ENCODE measurements at places on chromosomes 7 and 10.
A peak's percentile ranks its signal among the peaks of the same experiment; 100 is the strongest.

DNA sequence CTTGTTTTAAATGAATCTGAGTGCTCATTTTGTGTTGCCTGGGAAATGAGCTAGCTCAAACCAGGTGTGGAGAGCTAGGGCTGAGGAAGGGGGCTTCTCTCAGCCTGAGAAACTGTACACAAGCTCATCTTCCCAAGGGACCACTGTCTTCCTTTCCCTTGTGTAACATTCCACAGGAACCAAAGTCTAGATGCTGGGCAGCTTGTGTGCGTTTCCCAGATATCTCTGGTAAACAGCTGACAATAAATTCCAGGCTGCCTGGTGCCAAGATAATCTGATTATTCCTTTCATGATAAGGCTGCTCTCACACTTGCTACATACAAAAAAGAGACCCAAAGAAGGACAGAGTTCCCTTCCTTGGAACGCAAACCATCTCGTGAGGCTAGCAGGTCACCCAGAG lies 33.1 kb upstream of the MKLN1 start:
- DNase-seq = no peak

GRCh38 chr7:100469227-100470044 lies 5.4 kb upstream of the SPACDR start:
- DNase-seq = peak; percentile 48

- DNase-seq = no peak
Observed at GRCh38 chr7:105157278-105157677, 143.3 kb downstream of the KMT2E start.

DNA sequence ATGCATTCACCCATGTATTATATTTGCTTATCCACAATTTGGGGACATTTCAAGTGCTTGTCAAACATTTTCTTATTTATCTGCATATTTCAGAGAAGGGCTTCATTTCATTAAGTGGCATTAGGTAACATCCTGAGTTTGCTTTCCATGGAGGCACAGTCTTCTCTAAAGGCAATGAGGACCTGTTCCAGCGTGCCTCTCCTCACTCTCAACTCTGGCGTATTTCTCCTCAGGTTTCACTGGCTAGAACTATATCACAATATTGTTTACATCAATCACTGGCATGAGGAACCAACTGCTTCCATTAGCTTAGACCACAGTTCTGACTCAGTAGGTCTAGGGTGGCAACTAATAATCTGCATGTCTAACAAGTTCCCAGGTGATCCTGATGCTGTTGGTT lies 177.2 kb downstream of the TAX1BP1 start:
- no peak for DNase-seq

DNA sequence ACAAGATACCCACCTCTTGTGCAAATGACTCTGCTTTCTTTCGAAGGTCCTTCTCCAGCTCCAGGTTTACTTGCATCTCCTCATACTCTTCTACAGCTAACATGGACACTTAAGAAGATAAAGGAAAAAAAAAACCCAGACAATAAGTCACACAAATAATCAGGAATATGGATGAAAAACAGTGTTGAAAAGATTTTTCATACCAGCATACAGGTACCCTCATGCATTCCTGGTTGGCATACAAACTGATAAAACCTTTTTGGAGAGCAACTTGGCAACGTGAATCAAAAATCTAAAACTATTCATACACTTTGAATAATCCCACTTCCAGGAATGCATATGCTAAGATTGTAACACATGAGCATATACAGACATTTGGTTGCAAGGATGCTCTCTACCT lies 60.1 kb downstream of the SHTN1 start:
- no peak for DNase-seq

DNA sequence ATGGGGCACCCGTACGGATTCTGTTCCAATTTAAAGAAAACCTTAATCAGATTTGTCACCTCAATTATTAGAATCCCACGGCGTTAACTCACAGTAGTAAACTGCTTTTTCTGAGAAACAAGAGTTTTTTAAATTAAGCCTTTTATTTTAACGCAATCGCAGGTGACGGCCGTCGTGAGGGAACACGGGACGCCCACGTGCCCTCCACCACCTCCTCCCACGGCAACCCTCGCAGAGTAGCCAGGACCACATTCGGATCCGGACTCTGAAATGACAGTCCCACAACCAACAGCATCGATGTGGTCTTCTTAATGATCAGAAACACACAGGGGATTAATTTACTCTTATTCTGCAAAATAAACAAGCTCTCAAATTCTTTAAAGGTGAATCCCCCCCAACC lies 22.0 kb upstream of the GPR146 start:
- no peak for DNase-seq

GRCh38 chr10:11472158-11472753 lies 139.2 kb downstream of the USP6NL start:
- DNase-seq = no peak

- no peak for DNase-seq
Observed at GRCh38 chr10:85047979-85048378, 719.6 kb downstream of the CCSER2 start.

GRCh38 chr10:48708144-48708543 lies 23.5 kb downstream of the WDFY4 start:
- no peak for DNase-seq

DNA sequence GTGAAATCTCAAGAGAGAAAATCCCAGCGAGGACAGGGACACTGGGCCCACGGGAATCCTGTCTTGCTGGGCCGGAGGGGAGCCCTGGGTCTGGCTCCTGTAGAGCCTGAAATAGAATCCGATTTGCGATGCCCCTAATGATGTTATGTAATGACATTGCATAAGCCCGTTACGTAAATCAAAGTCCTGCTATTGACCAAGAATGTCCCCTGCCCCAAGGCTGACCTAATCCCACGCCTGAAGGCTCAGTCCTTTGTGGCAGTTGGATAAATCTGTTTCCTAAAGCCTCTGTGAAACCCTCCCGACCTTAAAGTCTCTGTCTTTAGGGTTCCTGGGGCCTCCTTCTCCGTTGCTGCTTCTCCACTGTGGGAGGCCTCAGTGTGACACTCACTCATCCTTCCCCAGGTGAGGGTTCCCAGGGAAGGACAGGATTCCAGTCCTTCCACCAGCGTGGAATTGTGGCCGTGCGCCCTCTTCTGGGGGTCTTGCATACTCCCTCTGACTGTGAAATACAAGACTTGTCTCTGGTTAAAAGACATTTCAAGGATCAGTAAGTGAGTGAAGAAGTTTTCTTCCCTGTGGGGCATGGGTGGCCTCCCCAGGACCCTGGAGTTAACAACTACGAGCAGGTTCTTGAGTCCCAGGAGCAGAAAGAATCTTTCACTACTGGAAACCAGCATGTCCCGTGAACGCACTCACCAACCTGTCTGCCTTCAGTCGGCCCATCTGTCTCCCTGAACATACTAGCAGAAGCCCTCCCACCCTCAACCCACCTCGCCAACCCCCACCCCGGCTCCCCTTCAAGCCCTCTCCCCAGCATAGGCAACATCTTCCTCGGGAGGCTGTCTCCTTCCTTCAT lies 19.8 kb downstream of the ZNF467 start:
- DNase-seq = no peak

DNA sequence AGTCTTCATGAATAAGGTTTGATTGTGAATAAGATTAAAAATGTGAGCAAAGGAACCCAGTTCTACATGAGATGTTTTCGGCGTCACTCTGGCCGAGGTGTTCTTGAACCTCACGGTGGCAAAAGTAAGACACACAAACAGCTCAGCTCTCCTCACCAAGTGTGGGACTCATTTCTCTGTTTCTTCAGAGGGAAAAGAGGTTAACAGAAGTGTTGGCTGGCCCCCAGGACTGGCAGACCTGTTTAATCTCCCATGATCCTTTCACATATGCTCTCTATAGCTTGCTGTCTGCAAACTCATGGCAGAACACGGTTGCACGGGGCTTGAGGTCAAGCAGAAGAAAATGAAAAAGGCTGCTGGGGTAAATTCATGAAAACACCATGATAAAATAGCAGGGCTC lies 394.4 kb downstream of the CALN1 start:
- no peak for DNase-seq

- no peak for DNase-seq
Observed at GRCh38 chr10:101189461-101190401, 39.5 kb downstream of the LBX1 start.

DNA sequence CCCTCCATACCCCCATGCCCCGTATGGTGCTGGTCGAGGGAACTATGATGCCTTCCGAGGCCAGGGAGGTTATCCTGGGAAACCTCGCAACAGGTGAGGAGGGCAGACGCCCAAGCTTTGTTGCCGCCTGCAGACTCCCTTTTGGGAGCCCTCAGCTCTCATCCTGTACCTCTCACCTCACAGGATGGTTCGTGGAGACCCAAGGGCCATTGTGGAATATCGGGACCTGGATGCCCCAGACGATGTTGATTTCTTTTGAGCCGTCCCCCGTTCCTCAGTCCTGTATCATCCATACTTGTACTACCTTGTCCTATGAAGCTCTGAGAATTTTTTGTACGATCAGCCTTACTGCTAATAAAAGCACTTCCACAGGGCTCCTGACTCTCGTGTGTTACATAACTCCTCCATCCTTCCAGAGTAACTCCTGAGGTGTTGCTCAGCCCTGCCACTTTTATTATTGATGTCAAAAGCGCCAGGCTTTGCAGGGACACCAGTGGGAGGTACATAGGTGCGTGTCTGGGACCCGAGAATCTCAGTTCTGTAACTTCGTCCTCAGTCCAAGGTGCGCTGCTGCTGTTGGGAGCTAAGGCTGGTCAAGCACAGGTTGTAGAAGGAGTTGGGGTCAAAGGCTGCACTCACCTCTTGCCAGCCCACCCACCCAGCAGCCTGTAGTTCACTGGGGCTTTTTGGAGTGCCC lies 1.1 kb downstream of the UFSP1 start:
- no peak for DNase-seq

- no peak for DNase-seq
Observed at GRCh38 chr10:101385866-101386658, 32.1 kb downstream of the BTRC start.

DNA sequence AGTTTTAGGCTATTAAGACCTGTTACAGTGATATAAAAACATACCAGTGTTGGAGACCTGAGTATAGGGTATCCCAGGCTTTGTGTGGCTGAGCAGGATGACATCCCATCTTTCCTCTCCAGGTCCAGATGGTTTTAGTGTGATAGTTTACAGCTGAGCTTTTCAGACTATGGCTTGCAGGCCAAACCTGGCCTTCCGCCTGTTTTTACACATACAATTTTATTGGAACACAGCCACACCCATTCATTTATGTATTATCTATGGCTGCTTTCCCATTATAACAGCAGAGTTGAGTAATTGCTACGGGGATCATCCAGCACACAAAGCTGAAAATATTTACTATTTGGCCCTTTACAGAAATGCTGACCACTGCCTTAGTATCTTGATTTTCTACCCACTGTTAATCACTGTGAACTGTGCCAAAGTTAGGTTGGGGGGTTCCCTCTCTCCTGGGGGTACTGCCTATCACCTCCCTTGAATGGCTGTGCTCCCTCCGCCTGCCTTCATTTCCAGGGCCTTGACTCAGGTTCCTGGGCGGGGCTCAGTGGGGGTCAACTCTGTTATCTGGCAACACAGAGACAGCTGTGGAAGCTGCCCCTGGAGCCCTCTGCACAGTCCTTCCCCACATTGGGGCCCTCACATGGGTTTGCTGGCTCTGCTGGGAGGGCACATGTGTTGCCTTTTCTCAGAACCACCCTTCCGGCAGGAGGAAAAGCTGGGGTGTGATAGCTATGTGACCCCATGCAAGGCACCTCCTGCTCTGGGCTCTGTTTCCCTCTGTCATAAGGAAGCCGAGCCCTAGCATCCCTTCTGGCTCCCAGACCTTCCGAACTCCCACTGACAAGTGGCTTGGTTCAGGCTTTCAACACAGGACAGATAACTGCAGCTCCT lies 40.3 kb upstream of the SH2D4B start:
- DNase-seq = no peak

DNA sequence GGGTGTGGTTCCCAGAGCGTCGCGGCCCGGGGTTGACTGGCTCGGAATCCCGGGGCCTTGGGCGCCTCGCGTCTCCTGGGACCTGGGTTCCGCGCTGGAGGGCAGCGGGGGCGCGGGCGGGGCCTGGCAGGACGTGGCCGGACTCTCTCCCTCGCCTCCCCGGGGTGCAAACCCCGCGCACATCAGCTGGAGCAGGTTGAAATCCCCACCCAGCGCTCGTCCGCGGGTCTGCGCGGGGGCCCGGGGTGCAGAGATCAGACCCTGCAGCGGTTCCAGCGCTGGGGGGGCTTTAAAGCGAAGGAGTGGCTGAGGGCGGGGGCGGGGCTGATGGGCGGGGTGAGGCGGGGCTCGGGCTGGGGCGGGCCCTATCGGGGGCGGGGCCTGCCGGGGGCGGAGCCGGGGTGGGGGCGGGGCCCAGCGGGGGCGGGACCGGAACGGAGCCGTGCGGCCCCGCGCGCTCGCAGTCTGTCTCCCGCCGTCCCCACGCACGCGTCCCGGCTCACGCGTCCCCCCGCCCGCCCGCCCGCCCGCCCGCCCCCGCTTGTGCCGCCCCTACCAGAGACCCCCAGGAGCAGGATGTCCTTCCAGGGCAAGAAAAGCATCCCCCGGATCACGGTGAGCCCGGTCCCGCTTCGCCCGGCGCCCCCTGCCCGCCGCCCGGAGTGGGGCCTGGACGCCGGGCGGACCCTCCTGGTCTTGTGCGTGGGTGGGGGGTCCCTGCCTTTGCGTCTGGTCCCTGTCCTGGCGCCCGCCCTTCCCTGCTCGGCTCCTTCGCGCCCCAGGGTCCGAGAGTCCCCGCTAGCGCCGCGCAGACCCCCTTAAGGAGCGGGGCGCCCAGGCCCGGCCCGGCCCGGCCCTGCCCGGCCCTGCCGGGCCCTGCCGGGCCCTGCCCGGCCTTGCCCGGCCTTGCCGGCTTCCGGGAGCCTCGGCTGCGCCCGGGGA lies at the start of gene DPYSL4:
Gene DPYSL4, plus strand, starts transcription at position 461 of the 942 bp plus-strand sequence. Its CDS starts 116 bp downstream, at position 577.
- DNase-seq = peak; percentile 49

GRCh38 chr7:95718577-95719410 lies 53.6 kb upstream of the DYNC1I1 start:
- DNase-seq = no peak

GRCh38 chr10:62726142-62726541 lies 78.4 kb upstream of the ADO start:
- no peak for DNase-seq

DNA sequence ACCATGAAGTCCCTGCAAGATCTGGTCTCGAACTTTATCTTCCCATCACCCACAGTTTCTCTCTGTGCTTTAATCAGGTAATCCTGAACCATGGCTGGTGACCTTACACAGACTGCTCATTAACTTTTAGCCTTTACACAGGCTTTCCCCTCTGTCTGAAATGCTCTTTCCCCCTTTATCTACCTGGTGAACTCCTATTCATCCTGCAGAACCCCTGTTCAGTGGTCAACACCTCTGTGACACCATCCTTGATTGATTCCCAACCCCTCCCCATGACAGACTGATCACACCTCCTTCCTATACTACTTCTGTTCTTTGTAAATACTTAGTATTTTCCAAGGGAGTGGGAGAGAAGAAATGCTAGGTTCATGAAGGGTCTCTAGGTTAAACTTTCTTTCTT lies 254.0 kb downstream of the RPS24 start:
- DNase-seq = no peak

DNA sequence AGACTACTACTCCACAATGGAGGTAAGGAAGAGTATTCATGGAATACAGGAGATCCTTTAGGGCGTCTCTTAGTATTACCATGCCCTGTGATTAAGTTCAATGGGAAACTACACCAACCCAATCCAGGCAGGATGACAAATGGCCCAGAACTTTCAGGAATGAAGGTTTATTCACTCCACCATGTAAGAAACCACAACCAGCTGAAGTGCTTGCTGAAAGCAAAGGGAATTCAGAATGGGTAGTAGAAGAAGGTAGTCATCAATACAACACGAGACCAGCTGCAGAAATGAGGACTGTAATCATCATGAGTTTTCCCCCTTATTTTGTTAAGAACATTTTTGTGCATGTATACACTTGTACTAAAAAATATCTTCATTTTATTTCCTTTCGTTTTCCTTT lies 76.6 kb downstream of the GPR37 start:
- peak; percentile 4 for DNase-seq

- no peak for DNase-seq
Observed at GRCh38 chr10:124892031-124892430, 49.9 kb upstream of the ZRANB1 start.
